ENCODE measurements at places on chromosomes 12 and 14.
A peak's percentile ranks its signal among the peaks of the same experiment; 100 is the strongest.

DNA sequence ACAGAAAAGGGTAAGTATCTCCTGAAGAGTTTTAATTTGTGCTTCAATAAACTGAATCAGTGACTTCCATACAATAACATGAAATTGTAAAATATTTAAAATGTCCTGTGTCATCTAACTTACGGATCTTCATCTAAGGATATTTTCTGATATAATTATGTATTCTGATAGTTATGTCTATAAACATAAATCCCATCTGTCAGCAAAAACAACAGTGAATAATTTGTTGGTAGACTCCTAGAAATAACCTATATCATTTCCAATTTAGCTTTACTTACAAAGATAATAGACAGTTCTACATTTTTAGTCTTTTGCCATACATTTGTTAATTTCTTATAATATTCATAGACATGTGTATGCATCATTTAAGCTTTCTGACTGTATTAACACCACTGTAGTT lies 293.9 kb downstream of the CCDC91 start:
- no peaks in the 10 kb centered on the region for H3K27me3 ChIP-seq
- no peaks in the 10 kb centered on the region for H3K36me3 ChIP-seq
- no peak overlapping the region for H3K4me3 ChIP-seq
- no peak overlapping the region for H3K27ac ChIP-seq
- no peaks in the 10 kb centered on the region for H3K4me1 ChIP-seq

GRCh38 chr12:96176575-96176974 lies 17.6 kb upstream of the ELK3 start:
- no peaks in the 10 kb centered on the region for H3K27me3 ChIP-seq
- H3K36me3 ChIP-seq = no peaks in the 10 kb centered on the region

GRCh38 chr12:67662910-67663538 lies 14.5 kb downstream of the DYRK2 start:
- H3K27ac ChIP-seq = no peak overlapping the region
- DNase-seq = no peak
- H3K36me3 ChIP-seq = no peaks in the 10 kb centered on the region
- no peaks in the 10 kb centered on the region for H3K4me1 ChIP-seq
- H3K4me3 ChIP-seq = no peak overlapping the region

- no peaks in the 10 kb centered on the region for H3K36me3 ChIP-seq
- H3K27ac ChIP-seq = peak overlapping the region; percentile 46
- no peaks in the 10 kb centered on the region for H3K4me1 ChIP-seq
- no peak overlapping the region for H3K4me3 ChIP-seq
- H3K27me3 ChIP-seq = no peaks in the 10 kb centered on the region
Measured at GRCh38 chr12:10068644-10069043, 30.1 kb downstream of the CLEC1A start.

DNA sequence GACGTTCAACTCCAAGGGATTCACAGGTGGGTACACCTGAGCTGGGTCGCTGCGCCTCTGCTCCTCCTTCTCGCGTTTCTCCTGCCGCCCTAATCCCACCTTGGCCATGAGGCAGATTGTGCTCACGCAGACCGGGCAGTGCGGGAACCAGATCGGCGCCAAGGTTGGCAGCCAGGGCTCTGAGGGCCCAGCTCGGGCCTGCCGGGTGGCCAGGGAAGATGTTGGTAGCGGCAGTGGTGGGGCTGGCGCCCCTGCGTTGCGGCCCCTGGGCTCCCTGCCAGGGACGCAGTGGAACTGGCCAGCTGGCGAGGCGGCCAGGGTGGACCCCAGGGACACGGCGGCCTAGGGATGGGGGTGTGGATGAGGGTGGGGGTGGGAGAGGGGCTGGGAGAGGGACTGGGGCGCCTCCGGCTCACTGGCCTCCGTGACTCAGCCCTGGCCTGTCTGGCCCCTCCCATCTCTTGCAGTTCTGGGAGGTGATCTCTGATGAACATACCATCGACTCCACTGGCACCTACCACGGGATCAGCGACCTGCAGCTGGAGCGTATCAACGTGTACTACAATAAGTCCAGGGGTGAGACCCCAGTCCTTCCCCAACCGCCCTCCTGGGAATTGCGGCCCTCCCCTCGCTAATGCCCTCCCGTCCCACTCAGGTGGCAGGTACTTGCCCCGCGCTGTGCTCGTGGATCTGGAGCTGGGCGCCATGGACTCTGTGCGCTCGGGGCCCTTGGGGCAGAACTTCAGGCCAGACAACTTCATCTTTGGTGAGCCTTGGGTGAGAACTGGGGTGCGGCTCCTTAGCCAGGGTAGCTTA lies 114.9 kb upstream of the ALG10B start:
- no peaks in the 10 kb centered on the region for H3K36me3 ChIP-seq
- DNase-seq = no peak
- H3K4me3 ChIP-seq = no peak overlapping the region

- DNase-seq = no peak
- H3K36me3 ChIP-seq = no peaks in the 10 kb centered on the region
- H3K27ac ChIP-seq = no peak overlapping the region
- H3K4me3 ChIP-seq = no peak overlapping the region
- H3K4me1 ChIP-seq = no peaks in the 10 kb centered on the region
Measured at GRCh38 chr14:90642244-90642717, 173.9 kb downstream of the TTC7B start.

- H3K4me1 ChIP-seq = no peaks in the 10 kb centered on the region
- H3K36me3 ChIP-seq = no peaks in the 10 kb centered on the region
- H3K27me3 ChIP-seq = no peaks in the 10 kb centered on the region
- DNase-seq = no peak
- H3K4me3 ChIP-seq = no peak overlapping the region
Measured at GRCh38 chr12:16300736-16301135, 23.3 kb upstream of the SLC15A5 start.

GRCh38 chr12:100801320-100801719 lies 6.7 kb downstream of the ANO4 start:
- H3K27me3 ChIP-seq = no peaks in the 10 kb centered on the region
- H3K4me1 ChIP-seq = no peaks in the 10 kb centered on the region
- no peaks in the 10 kb centered on the region for H3K36me3 ChIP-seq
- no peak for DNase-seq

DNA sequence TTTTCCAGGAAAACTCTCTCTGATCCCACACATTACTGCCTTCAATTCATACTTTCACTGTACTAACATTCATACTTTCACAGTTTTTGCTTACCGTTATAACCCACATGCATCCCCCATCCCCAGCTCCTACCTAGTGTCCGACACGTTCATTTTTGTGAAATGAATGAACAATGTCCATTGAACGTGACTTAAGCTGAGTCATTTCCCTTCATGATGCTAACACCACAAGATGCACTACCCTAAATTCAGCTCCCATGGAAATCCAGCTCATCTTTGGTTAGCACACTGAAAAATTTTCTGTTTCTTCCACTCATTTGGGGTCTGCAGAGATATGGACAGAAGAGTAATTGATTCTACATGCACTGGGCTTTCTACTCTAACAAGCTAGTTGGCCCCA lies 84.7 kb downstream of the GALNT4 start:
- no peak overlapping the region for H3K4me3 ChIP-seq
- no peak overlapping the region for H3K27ac ChIP-seq
- DNase-seq = no peak

- DNase-seq = no peak
- no peak overlapping the region for H3K27ac ChIP-seq
- no peaks in the 10 kb centered on the region for H3K4me1 ChIP-seq
- H3K4me3 ChIP-seq = no peak overlapping the region
Measured at GRCh38 chr12:128235635-128236417, 31.1 kb upstream of the TMEM132C start.

DNA sequence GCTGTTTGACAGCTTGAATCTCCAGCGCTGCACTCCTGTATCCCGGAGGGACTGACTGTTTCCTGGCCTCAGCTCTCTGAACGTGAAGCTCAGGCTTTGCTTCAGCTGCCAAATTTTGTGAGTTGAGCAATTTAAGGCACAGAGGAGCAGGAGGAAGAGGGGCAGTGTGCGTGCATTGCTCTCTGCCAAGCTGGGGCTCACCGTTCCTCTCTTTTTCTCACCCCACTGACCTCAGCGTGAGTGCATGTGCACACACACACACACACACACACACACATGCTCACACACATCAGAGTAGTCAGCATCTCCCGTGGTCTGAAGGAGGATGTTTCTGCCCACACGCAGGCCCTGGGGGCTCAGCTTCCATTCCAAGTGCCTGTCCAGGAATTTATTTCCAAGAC lies 27.8 kb upstream of the BDKRB2 start:
- no peaks in the 10 kb centered on the region for H3K27me3 ChIP-seq
- H3K27ac ChIP-seq = no peak overlapping the region
- H3K4me3 ChIP-seq = no peak overlapping the region
- H3K4me1 ChIP-seq = peaks cover 5% of the 10 kb centered on the region
- DNase-seq = peak; percentile 45
- H3K36me3 ChIP-seq = no peaks in the 10 kb centered on the region

DNA sequence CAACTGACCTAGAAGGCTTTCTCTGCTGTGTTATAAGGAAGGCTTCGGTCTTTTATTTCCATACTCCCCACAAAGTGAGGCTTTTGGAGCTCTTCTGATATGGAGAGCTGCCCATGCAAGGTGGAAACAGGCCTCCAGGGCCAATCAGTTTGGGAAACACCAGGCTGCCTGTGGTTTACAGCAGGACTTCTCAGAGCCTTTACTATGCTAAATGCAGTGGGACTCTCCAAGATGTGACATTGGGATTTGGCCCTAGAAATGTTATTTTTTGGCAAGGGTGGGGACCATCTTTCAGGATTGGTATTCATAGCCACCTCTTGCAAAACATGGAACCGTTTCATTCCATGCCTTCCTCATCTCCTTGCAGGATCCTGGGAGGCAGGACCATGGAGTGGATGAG lies 3.7 kb downstream of the ACACB start:
- H3K36me3 ChIP-seq = no peaks in the 10 kb centered on the region
- H3K4me3 ChIP-seq = no peak overlapping the region
- no peak for DNase-seq
- no peak overlapping the region for H3K27ac ChIP-seq

GRCh38 chr14:103710771-103711377 lies 4.4 kb downstream of the XRCC3 start:
- no peak for DNase-seq
- peaks cover 37% of the 10 kb centered on the region for H3K4me1 ChIP-seq
- H3K36me3 ChIP-seq = no peaks in the 10 kb centered on the region
- H3K27me3 ChIP-seq = no peaks in the 10 kb centered on the region
- H3K27ac ChIP-seq = no peak overlapping the region

DNA sequence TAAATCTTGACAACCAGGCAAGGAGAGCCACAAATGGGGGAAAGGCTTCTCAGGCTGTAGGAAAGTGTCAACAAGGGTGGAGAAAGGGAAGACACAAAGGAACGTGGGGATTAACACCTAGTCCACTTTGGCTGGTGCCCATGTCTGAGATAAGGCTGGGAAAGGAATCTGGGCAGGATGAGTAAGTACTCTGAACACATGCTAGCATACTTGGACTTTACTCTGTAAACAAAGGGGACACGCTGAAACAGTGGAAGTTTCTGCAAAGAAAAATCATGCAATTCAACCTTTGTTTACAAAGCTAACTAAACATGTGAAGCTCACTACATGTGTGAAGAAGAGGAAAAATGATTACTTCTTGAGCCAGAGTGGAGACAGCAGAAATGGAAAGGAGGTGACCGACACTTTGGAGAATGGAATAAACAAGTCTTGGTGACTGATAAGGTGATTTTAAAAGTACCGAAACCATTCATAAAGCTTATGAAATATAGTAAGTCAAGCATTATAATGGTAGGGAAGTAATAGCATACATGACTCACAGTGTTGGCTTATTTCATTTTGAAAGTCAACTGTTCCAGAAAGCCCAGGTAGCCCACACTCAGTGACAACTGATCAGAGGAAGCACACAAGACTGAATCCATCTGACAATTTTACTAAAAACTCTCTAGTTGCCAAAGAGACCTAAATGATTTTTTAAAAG lies 13.2 kb downstream of the CPNE8 start:
- peak; percentile 45 for DNase-seq
- H3K4me3 ChIP-seq = no peak overlapping the region
- H3K27me3 ChIP-seq = no peaks in the 10 kb centered on the region
- no peaks in the 10 kb centered on the region for H3K36me3 ChIP-seq

- DNase-seq = no peak
- no peaks in the 10 kb centered on the region for H3K27me3 ChIP-seq
- H3K27ac ChIP-seq = no peak within 1 kb of the TSS
- H3K4me3 ChIP-seq = no peak within 1 kb of the TSS
- no peaks in the 10 kb centered on the region for H3K36me3 ChIP-seq
Measured at GRCh38 chr12:9881246-9881645, at the start of gene KLRF2. Gene KLRF2, plus strand, starts transcription at chr12:9881489. Its CDS starts 107 bp downstream, at chr12:9881596.

DNA sequence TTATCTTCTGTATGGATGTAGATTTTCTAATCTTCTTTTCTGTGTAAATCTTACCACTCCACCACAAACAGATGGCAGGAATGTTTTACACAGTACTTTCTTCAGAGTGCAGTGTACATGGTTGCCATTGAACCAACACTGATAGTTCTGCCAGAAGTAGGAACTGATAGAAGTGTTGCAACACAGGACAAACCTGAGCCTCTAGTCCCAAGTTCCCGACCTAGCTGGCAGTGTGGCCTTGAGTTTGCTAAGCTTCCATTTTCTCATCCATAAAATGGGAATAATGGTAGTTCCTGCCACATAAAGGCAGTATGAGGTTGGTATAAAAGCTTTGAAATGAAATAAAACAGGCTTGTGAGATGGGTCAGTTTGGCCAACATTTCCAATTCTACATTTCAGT lies 50.8 kb upstream of the SAV1 start:
- no peak overlapping the region for H3K4me3 ChIP-seq
- no peaks in the 10 kb centered on the region for H3K4me1 ChIP-seq
- no peaks in the 10 kb centered on the region for H3K27me3 ChIP-seq
- no peaks in the 10 kb centered on the region for H3K36me3 ChIP-seq

All from body of pancreas (tissue), 4 donors.